Hepatocyte (in vitro differentiated cells): ENCODE measurements at places on chromosomes 4 and X. TPM values are rescaled to one million over a fixed set of nuclear protein-coding genes. Genes with fewer than 3 reads are reported as not detected.

DNA sequence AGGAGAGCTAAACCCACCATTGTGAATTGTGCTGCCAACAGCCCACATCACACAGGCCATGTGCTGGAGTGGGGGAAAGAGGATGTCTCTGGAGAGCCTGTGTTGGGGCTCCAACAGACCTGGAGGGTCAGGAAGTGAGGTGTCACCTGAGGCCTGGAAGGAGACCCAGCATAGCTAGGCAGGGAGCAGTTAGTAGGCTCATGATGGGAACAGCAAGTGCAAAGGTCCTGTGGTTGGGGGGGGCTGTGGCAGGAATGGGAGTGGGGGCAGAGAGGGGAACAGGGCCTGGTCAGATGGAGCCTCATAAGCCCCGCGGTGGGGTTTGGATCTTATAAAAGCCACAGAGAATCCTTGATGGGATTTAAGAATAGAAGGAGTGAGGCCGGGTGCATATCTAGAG lies 35.9 kb upstream of the GPR78 start:
- no peak for DNase-seq

The PLAC8 gene
- polyA plus RNA-seq, result 6.9 and 14.2 TPM in 2 replicates

DNA sequence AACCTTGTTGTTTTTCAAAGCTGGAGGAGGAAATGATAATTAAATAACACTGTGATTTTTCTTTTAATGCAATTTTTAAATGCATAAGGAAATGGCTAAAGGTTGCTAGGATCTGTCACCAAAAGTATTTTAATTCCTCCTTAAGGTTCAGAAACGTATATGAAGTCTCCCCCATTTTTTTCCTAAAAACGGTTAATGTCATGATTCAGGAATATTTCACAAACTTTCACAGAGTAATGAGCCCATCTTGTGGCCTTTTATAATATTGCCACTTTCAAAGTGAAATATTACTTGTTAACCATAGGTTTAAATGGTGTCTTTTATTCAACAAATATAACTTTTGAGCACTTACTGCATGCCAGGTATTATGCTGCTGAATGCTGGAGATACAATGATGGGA lies 99.5 kb upstream of the USP38 start:
- no peak for DNase-seq

- peak; percentile 84 for DNase-seq
These were observed 155.7 kb downstream of the CHIC2 start for GRCh38 chr4:53908661-53909078.

The FGFBP2 gene
- 1.7 and 2.2 TPM in 2 replicates for polyA plus RNA-seq

The SAGE1 gene
- not detected in 2 replicates for polyA plus RNA-seq

DNA sequence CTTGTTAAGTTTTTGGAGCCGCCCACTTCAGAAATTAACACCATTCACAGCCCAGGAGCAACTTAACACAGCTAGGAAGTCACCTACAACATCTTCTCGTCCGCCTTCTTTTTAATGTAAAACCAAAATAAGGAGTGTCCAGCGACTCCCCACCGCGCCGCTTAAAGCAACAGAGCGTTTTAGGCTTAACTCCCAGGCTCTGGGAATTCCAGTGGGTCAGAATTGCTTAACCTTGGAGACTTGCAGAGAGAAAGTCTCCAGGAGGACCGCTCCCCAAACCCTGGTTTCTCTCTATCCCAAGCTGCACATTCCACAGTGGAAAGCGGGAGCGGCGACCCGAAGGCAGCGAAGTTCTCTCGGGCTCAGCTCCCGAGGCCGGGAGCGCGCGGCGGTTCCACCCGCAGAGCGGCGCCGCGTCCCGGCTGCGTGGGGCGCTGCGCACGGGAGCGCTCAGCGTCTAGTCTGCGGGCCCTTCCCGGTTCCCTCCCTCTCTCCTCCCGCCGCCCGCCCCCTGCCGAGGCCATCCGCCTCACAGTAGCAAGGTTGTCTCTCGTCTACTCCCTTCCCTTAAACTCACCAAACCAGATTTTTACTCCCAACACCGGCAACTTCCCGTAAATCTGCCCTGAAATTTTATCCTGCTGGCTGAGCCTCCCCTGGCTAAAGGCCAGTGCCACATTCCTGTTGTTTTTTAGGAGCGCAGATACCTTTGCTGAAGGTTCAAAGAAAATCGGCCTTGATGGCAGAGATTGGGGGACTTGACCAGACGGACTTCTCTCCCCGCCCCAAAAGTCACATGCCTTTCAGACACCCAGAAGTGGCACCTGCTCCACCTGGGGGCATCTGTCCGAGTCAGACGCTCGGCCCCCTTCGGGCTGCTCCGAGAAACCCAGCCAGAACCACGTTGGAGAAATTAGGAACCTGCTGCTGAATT lies at the start of gene RBM47:
RBM47 (minus strand) TSS at position 464 of the 934 bp plus-strand sequence. CDS start 190,971 bp downstream, outside the sequence.
- peak; percentile 90 for DNase-seq

The NAP1L2 gene
- 0.78 and 1.0 TPM in 2 replicates for polyA plus RNA-seq

- no peak for DNase-seq
These were observed 123.0 kb upstream of the AP1S2 start for GRCh38 chrX:15977644-15978043.

GRCh38 chr4:171621646-171622045 lies 191.6 kb upstream of the GALNTL6 start:
- no peak for DNase-seq

- DNase-seq, result no peak
These were observed 111.5 kb downstream of the FBXW7 start for GRCh38 chr4:152424396-152424795.

GRCh38 chr4:78222575-78223186 lies 165.6 kb downstream of the FRAS1 start:
- DNase-seq, result no peak

DNA sequence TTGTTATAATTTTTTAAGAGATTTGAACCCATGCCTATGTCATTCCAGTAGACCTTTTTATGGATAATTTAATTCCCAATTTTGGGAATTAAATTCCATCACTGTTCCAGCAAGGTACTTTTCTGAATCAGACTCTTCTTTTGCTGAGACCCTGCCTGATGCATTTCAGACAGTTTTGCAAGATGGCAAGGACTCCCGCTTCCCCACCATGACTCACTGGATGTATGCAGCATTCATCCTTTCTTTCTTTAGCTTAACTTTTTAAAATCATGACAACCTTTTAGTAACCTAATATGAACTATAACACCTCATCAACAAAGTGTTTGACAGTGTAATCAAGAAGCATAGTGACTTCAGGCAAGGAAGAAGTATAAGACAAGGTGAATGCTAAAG lies 178.1 kb upstream of the LEF1 start:
- no peak for DNase-seq

DNA sequence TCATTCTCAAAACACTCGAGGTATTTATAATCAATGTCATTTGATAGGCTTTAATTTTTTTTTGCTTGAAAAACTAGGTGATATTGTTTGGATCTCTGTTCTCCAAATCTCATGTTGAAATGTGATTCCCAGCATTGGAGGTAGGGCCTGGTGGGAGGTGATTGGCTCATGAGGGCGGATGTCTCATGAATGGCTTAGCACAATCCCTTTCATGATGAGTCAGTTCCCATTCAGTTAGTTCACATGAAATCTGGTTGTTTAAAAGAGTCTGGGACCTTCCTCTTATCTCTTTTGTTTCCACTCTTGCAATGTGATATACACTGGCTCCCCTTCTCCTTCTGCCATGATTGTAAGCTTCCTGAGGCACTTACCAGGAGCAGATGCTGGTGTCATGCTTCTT lies 638.7 kb downstream of the DMD start:
- DNase-seq, result no peak

GRCh38 chr4:37889849-37890800 lies 759 bp upstream of the TBC1D1 start:
- peak; percentile 18 for DNase-seq

DNA sequence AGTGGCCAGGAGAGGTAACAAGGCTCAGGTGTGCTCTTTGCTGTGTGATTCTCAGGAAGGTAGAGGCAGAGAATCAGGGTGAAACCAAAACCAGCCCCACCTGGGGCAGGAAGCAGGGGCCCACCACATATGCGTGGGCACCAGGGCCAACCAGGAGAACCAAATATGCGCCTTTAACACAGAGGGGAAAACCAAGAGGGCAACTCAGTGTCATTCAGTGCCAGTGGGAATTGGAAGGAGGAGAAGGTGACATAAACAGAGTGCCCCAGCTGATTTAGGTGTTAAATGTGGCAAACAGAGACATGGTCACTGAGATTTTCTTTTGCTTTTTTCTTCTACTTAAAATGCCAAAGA lies 106.8 kb upstream of the MAMLD1 start:
- DNase-seq, result no peak

GRCh38 chr4:105198541-105198940 lies 51.9 kb downstream of the TET2 start:
- no peak for DNase-seq

- DNase-seq, result peak; percentile 71
These were observed 5.9 kb upstream of the SASH3 start for GRCh38 chrX:129773649-129774458.

DNA sequence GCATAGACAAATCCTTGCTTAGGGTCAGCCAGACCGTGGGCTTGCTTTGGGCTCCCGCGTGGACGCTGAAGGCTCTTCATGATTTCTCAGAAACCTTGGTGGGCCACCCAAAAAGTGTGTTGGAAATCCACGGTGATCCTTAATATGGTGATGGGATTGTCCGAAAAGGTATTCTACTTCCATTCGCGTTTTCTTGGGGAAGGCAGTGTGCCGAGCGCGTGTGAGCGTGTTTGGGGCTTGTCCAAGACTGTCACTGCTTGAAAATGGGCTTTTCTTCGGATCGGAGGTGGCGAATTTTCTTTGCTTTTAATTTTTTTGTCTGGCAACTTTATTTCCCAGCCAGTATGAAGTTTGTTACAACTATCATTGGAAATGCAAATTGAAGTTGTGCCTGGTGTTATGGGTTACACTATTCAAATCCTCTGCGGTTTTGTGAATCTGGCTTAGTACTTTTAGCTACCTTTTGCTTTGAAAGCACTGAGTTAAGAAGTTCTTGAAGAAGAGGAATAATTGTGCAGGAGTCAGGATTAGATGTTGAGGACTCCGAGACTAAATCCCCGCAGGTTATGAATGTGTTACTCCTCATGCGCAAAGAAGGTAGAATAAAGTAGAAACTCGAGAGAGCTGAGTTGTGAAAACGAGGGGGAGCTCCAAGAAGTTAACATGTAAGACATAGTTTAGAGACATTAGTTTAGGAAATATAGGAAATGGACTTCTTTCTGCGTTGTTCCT lies 3.2 kb downstream of the SPRY1 start:
- DNase-seq, result no peak

GRCh38 chr4:159652871-159653270 lies 550.0 kb downstream of the RAPGEF2 start:
- no peak for DNase-seq

The TRIM61 gene
- 0.16 TPM in 1 of 2 replicates, not detected in the other for polyA plus RNA-seq

- peak; percentile 54 for DNase-seq
These were observed 18.2 kb downstream of the MRFAP1 start for GRCh38 chr4:6658597-6659075.

DNA sequence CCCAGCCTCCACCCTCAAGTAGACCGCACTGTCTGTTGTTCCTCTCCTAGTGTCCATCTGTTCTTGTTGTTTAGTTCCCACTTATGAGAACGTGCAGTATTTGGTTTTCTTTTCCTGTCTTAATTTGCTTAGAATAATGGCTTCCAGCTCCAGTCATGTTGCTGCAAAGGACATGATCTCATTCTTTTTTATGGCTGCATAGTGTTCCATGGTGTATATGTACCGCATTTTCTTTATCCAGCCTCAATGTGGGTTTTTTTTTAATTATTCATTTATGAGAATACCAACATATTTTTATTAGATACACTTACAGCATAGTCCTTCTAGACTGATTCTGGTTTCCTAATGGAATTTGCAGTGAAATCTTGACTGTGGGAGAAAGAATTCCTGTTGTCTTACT lies 1.3 kb downstream of the VMA21 start:
- DNase-seq, result no peak

GRCh38 chrX:18119856-18120255 lies 100.8 kb downstream of the BEND2 start:
- no peak for DNase-seq

DNA sequence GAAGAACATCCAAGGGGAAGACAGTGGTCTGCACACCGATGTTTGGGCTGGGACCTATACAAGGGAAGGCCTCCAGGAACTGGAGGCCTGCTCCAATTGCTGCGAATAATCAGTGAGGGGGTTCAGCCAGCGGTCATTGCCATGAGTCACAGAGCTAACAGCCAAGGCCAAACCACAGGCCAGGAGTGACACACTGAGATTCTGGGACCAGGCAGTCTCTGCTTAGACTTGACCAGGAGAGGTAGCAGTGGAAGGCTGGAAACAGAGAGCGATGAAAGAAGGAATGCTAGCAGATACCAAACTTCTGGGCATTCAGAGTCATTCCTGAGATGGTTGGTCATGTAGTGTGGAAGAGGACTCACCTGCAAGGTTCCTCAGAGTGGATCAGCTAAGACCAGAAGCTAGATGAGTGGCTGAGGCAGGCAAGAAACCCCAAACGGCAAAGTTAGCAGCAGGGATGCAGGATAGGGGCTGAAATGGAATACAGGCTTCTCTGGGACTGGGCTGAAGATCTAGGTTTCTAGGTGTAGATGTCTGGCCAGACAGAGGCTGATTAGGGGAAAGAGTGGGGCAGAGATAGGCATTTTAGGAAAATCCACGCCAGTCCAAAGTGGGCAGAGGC lies 54.7 kb downstream of the CNGA2 start:
- DNase-seq, result no peak

The BANK1 gene
- 0.29 and 2.2 TPM in 2 replicates for polyA plus RNA-seq

DNA sequence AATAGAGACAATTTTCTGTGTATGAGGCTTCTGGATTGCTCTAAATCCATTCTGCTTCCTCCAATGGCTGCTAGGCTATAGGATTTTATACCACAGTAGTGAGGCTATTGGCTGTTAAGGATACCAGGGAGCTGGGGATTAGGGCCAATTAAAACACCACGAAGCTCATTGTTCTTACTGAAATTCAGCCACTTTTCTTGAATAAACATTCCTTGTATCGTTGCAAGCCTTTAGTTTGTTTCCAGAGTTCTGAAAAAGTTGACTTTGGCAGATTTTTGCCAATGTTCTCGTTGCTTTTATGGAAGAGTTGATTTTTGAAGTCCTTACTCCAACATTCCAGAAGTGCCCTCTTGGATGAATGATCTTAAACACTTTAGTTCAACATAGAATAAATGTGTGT lies 238.4 kb upstream of the TEX13A start:
- no peak for DNase-seq

The CORIN gene
- polyA plus RNA-seq, result 0.13 TPM in 1 of 2 replicates, not detected in the other

- DNase-seq, result no peak
These were observed 72.0 kb downstream of the SPRY1 start for GRCh38 chr4:123468479-123469031.

The BEND2 gene
- not detected in 2 replicates for polyA plus RNA-seq
